NCI-H1930 (cell line): ENCODE measurements at places on chromosomes 5 and 9.

GRCh38 chr5:113085880-113086409 lies 109.3 kb downstream of the DCP2 start:
- no peak for DNase-seq

DNA sequence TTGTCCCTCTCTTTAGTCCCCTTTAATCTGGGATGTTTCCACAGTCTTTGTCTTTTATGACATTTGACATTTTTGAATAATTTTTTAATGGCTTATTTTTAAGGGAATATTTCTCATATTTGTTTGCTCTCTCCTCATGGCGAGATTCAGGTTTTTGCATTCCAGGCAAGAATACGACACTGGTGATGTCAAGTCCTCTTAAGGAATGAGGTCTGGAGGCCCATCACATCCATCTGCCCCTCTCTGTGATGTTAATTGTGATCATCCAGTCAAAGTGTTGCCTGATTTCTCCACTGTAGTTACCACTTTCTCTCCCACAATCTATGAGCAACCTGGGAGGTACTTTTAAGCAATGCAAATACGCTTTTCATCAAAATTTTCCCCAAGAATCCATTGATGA lies 193.2 kb downstream of the MAST4 start:
- no peak for DNase-seq

DNA sequence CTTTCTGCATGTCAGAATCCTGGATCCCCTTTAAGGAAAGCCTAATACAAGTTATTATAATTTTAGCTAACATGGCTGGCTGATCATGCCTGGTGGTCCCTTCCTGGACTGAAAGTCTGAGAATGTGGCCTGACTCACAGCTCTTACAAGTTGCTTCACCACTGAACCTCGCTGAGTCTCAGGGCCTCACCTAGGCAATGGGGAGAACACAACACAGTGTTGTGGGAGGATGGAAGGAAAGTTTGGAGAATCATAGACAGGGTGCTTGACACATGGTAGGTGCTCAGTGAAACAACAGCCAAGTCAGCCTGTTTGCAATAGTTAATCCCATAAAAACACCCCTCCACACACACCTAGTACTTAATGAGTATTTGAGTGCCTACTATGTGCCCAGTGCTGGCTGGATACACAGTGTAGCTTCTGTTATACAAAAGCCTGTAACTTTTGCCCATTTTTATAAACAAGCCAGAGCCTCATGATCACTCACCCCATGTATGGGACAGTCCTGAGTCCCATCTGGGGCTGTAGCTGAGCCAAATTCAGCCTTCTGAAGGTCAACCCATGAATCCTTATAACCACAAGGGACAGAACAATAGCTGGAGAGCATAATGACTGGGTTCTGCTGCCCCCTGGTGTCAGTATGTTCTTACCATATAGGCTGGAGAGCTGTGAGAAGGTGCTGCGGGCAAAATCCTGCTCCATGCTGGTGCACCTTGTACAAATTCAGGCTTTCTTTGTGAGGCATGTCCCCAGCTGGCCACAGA lies 3.9 kb downstream of the ACSL6 start:
- peak; percentile 6 for DNase-seq

- no peak for DNase-seq
These were observed 61.0 kb downstream of the SPEF2 start for GRCh38 chr5:35678661-35679060.

DNA sequence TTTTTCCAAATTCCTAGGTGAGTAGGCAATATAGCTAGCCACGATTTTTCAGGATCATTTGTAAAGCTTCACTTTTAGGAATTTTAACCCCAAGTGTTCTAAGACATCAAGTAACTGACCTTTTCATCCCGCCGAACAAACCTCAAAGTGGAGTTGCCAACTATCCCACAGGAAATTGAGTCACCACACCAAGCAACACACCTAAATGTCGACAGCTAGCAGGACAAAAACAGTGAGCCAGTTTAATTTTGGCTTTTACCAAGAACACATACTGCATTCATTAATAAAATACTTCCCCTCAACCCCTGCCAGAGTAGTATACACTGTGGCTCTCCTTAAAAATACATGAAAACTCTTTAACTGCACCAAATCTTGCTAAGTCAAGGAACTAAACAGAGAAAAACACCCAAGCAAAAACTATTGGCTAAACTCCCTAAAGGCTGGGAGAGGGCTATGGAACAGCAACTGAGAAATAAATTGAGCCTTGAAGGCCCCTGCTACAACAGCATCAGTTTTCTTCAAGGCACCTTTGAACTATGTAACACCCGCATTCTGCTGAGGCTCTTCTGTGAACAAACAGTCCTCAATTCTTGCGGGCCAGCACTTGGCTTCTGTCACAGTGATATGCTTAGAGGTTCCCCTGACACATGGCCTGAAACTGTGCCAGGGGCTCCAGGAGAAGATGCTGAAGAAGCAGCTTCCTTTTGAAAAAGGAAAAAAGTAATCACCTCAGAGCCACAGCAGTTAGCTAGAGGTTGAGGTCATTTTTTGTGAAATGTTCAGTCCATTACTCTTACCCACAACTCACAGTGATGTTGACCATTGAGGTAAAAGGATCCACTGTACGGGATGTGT lies 459.6 kb downstream of the RAB3C start:
- DNase-seq: no peak

DNA sequence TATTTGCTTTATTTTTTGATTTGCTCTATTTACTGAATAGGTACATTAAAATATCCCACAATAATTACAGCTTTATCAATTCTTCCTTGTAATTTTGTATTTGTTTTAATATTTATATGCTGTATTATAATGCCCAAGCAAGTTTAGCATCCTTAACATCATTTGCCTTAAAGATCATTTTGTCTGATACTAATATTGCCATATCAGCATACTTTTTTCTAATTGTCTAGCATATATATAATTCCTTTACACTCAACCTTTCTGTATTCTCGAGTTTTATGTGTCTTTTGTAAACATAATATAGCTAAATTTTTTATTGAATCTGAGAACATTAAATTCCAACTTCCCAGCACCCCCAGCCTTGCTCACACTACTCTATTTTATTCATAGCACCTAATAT lies 64.7 kb downstream of the P4HA2 start:
- no peak for DNase-seq

GRCh38 chr9:1222511-1222910 lies 172.4 kb downstream of the DMRT2 start:
- no peak for DNase-seq

DNA sequence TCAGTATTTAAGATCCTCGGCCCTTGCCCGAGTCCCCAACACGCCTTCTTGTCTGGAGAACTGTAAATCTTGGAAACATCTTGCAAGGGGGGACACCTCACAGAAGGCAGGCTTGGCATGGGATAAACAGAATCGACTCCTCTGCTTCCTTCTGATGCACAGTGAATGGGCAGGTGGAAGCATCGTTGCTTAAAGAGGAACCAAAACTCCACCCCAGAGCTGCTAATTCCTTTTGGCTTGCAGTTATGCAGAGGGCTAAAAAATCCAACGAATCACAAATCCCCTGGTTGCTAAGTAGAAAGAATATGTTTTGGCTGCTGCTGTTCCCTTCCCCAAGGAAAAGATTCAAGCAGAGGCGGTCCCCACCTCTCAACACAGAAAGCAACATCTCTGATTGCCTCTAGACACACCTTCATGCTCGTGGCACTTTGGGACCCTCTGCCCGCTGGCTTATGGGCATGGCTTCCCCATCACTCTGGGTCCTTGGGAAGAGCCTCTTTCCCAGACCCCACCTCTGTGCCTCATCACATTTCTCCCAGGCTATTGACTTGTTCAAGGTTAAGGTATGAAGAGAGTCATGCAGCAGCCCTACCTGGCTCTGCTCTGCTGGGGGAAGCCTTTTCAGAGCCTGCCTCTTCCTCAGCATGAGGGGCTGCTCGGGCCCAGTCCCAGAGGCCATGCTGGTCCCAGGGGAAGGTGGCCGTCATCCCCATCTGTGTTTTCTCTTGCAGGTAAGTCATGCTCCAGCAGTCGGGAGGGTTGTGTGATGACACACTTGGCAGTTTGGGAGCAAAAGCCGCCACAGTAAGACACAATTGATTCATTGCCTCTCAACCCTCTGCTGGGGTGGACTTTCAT lies 137.1 kb downstream of the KCNIP1 start:
- DNase-seq: no peak

GRCh38 chr5:40733879-40734563 lies 21.7 kb downstream of the TTC33 start:
- DNase-seq: no peak

- DNase-seq: no peak
These were observed 12.8 kb upstream of the RXRA start for GRCh38 chr9:134313470-134313869.
